Stimulated activated CD8-positive, alpha-beta memory T cell treated with anti-CD3 and anti-CD28 coated beads, Interleukin-15, amount 100 ng/mL, for 24 hours (primary cell): ENCODE measurements at places on chromosomes 1 and 21.

- no peak for DNase-seq
Observed at GRCh38 chr1:197924516-197925123, 7.4 kb downstream of the LHX9 start.

- no peak for DNase-seq
Observed at GRCh38 chr21:28617300-28617699, 375.4 kb downstream of the LTN1 start.

- no peak for DNase-seq
Observed at GRCh38 chr1:14255711-14256110, 342.8 kb upstream of the KAZN start.

DNA sequence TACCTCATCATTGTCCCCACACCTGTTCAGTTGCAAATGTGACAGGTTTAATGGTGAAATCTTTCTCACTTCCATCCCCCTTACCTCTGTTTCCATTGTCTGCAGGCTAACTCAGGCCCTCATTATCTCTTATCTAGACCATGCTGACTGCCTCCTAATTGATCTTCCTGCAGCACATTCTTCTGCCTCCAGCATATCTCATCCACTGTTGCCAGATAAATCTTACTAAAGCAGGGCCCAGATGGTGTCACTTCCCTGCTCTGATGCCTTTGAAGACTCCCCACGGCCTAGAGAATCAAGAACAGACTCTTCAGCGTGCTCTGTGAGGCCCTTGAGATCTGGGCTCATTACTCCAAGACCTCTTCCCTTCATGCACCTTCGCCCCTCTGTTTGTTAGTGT, 230.1 kb downstream of the DUSP10 start:
- DNase-seq: no peak

- DNase-seq: no peak
Observed at GRCh38 chr21:33403128-33403785, at the start of gene IFNGR2. Gene IFNGR2 (plus strand): TSS chr21:33403413. CDS start chr21:33403544, 131 bp downstream.

GRCh38 chr1:42963378-42964043, 4.8 kb upstream of the SLC2A1 start:
- DNase-seq: no peak

DNA sequence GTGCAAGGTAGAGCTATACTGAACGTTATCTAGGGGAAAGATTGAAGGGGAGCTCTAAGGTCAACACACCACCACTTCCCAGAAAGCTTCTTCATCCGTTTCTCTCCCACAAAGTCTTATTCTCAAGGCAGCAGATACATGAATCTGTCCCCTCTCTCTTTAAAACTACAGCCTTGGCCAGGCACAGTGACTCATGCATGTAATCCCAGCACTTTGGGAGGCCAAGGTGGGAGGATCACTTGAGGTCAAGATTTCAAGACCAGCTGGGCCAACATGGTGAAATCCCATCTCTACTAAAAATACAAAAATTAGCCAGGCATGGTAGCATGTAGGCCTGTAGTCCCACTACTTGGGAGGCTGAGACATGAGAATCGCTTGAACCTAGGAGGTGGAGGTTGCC, 8.1 kb downstream of the CYP4X1 start:
- DNase-seq: no peak

DNA sequence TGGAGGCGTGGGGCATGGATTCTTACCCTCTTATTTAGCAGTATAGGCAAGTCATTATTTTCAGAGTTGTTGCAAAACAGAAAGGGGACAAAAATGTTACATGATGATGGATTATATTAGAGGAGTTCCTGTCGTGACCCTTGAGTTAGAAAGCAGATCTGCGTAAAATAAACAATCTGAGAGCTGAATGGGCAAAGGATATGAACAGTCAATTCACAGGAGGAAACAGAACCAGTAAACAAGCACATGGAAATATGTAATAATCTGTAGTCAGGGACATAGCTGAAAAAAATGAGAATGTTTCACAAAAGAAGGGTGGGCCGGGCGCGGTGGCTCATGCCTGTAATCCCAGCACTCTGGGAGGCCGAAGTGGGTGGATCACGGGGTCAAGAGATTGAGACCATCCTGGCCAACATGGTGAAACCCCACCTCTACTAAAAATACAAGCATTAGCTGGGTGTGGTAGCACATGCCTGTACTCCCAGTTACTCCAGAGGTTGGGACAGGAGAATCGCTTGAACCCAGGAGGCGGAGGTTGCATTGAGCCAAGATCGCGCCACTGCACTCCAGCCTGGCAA, 20.9 kb downstream of the RCAN1 start:
- no peak for DNase-seq

DNA sequence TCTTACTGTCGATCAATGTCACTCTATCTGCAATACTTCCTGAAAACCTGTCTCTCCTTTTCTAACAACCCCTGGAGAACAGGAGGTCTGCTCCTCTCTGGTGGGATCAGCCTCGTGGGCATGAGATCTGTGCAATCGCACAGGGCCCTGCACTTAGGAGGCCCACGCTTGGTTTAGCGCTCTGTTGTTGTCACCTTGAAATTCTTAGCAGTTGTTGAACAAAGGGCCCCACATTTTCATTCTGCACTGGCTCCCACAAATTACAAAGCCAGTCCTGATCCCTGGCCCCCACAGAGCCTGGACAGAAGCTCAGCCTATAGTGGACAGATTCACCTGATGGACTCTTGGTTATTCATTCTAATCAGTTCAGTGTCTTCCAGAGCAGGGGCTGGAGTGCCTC, 18.6 kb downstream of the SPOCD1 start:
- DNase-seq: no peak

DNA sequence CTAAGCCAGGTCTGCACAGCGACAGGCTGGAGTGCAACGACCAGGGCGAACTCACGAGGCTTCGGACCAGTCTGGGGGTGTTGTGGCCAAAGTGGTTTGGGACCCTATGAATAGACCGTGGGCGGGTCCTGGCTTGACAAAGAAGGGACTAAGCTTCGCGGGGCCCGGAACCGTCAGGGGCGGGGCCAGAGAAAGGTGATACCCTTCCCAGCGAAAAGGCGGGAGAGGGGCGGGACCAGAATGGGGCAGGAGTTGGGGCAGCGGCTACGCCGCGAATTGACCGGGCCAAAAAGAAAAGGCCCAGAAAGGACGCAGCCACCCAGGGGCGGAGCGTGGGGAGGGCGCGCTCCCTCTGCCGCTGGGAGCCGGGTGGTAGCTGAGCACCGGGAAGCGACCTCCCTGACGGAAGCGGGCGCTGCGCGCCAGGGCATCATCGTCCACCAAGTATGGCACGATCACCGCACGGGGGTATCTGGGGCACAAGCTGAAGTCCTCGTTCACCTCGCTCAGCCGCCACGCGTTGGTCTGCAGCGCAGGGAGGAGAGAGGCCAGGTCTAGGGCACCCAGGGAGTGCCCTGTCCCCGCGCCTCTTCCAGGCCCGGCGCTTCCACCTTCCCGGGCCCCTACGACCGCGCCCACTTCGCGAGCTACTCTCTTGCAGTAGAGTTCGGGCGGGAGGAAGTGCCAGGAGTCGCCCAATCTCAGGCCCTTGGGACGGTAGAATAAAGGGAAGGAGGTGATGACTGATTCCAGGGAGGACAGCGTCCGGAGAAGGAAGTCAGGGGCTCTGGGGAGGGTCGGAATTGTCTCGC, 6.7 kb upstream of the FAM167B start:
- DNase-seq: no peak

DNA sequence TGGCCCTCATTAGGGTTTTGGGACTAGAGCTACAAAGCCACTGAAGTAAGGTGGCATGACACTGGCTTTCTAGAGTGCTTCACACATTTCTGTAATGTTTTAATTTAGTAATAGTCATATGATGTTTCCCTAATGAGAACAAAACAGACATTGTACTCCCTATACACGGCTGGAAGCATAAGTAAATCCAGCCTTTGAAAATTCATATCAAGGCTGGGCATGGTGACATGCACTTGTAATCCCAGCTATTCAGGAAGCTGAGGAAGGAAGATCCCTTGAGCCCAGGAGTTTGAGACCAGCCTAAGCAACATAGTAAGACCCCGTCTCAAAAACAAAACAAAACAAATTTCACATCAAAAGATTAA, 7.4 kb downstream of the USP48 start:
- DNase-seq: no peak

DNA sequence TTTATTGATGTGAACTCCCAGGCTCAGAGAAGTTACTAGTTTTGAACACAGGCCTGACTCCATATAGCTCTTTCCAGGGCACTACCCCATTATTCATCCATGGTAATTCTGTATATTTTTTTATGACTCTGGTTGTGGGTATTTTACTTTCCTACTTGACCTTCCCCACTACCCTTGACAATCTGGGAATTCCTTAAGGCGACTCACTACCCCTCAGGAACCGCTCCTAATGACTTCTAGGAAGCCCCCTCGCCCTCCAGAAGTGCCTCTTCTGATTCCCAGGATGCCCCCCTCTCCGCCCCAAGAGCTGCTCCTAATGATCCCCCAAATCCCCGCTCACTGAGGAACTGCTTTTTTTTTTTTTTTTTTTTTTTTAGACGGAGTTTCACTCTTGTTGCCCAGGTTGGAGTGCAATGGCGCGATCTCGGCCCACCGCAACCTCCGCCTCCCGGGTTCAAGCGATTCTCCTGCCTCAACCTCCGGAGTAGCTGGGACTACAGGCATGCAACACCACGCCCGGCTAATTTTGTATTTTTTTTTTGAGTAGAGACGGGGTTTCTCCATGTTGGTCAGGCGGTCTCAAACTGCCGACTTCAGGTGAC, 972 bp upstream of the KDM4A start:
- no peak for DNase-seq

GRCh38 chr1:207084232-207084631, 4.4 kb upstream of the C4BPB start:
- no peak for DNase-seq

- DNase-seq: no peak
Observed at GRCh38 chr1:219460081-219460895, 152.6 kb downstream of the ZC3H11B start.

- no peak for DNase-seq
Observed at GRCh38 chr1:233459968-233460367, 132.4 kb downstream of the MAP3K21 start.

DNA sequence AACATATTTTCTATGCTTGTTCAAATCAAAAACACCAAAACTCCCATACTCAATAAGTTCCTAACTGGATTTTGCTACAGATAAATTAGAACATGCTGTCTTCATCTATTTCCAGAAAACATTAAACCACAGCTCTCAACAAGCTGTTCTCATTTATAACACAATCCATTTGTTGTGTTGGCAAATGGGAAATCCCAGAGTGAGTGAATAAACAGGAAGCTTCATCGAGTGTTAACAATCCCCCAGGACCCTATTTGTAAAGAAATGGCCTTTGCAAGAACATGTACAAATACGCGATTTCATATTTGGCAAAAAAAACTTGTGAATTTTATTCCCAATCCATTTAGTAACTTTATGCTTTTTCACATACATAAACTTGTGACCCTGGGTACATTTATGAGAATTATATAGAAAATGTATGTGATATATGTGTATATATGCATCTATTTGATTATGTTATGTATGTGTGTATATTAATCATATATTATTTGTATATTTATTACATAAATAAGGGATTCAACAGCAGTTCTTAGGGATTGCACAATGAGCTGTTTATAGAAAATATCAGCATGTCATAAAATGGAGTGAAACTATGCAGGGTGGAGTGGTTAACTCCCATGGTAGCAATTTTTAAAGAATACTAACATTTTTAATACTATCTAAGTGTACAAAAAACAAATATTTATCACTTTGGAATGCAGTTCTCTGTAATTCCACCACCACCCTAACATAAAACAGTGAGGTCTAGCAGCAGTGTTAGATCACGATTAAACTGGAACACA, 160.0 kb downstream of the NEGR1 start:
- DNase-seq: no peak

DNA sequence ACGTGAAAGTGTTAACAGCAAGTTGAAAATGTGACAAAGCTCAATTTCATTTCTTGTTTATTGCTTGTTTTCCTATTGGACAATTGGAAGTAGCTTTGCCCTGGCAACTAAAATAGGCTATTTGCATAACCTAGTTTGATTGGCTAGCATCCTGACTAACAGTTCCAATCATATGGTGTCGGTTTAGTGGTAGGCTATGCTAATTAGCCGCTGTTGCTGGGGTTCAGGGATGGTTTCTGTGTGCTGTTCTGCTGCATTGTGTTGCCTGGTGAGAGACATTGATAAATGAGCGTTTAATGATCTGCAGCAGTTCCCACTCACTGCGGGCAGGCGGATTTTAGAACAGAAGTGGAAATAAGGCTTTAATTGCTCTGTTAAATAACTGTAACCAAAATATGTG, 68.5 kb downstream of the DYRK1A start:
- DNase-seq: no peak

DNA sequence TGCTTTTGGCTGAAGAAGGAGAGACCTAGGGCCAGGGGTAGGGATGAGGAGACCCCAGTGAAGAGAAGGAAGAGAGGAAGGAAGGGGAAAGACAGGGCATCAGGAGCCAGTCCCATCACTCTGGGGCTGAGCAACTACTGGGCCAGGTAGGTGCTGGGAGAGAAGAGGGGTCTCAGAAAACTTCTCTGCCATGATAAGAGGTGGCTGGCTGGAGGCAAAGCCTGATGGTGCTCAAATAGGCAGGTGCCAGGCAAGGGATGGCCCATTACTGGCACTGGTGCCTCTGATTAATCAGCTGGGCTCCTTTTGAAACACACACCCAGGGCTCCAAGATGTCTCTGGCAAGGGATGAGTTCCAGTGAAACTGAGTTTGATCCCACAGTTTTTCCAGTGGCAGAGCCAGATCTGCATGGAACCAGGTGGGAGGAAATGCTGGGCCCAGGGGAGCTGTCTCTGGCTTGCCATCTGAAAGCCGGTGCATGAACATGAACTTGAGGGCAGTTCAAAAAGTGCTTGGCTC, 2.8 kb downstream of the CSF1 start:
- no peak for DNase-seq

GRCh38 chr1:28518745-28519341, 13.0 kb downstream of the RCC1 start:
- no peak for DNase-seq

DNA sequence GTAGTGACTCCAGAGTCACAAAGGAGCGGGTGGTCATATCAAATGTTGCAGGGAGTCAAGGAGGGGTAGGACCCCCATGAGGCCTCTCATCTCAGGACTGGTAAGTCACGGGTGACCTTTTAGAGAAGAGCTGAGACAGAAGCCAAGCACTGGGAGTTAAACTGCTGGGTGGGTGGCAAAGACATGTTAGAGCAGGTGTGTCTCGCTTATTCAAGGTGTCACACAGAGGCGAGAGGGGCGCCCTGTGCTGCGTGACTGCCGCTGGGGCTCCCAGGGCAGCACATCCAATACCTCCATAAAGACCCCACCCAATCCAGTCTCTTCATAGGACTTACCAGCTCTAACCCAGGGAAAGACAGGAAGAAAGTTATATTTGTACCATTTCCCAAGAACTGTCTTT, 15.2 kb downstream of the CASQ2 start:
- no peak for DNase-seq

DNA sequence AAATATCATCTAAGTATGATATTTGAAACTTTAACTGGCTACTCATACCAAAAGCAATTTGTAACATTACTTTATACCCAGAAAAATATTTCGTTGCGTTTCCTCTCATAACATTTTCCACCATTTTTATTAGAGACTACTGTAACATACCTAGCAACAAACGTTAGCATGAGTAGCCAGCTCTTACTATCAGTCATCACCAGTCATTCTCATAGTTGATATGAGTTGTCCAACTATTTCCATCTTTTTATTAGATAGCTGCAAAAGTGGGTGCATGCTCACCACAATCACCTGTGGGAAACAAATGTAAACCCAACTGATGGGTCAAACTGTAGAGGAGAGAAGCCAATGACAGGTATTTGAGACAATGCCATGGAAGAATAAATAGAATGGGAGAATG, 114.6 kb downstream of the AKT3 start:
- no peak for DNase-seq

- DNase-seq: no peak
Observed at GRCh38 chr1:189431447-189431846, 1046.2 kb downstream of the BRINP3 start.
